NCI-H1092 treated with DMSO at 0.1 percent for 48 hours (cell line): ENCODE measurements at places on chromosomes 16 and 17.

- peak; percentile 87 for DNase-seq
These were observed at the start of gene METTL22 for GRCh38 chr16:8621572-8622314. TSS of gene METTL22 (plus strand) at chr16:8621698. CDS start at chr16:8625666, 3,968 bp downstream.

- no peak for DNase-seq
These were observed 15.2 kb upstream of the MARCHF10 start for GRCh38 chr17:62823111-62823893.

DNA sequence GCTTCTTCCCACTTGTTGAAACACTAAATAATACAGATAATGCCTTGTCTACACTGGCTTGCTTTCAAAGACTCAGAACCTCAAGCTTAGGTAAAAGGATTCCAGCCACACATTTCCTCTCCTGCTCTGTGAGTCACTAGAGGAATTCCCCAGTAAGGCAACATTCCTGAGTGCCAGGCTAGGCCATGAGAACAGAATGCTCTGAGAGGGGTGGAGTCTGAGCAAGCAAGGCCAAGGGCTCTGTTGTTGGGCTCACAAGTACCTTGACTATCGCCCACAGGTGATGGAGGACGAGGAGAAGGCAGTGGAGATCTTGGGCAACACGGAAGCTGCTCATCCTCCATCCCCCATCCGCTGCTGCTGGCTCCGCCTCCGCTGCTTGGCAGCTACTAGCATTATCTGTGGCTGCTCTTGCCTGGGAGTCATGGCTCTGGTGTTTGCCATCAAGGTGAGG, 6.7 kb upstream of the PHKG2 start:
- DNase-seq, result no peak

DNA sequence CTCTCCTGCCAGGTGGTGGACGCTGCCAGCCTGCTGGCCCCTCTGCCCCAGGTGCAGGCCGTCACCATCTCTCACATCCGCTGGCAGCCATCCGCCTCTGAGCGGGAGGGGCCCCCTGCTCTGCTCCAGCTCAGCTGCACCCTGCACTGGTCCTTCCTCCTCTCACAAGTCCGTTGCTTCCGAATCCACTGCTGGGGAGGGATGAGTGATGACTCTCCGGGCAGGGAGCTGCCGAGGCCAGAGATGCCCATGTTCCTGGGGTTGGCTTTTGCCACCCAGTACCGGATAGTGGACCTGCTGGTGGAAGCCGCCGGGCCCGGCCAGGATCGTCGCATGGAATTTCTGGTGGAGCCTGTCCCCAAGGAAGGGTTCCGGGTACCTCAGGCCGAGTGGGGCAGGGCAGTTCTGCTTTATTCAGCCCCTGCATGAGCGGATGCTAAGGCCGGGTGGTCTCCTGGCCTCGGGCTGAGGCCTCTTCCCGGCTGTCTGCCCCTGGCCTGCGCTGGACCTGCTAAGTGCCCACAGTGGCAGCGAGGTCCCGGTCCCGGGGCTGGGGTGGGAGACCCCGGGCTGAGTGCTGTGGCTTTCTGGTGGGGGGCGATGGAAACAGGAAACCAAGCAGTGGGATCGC, 11.4 kb downstream of the ENGASE start:
- DNase-seq, result no peak

- DNase-seq, result no peak
These were observed 218.6 kb upstream of the CDH8 start for GRCh38 chr16:62254847-62255246.

DNA sequence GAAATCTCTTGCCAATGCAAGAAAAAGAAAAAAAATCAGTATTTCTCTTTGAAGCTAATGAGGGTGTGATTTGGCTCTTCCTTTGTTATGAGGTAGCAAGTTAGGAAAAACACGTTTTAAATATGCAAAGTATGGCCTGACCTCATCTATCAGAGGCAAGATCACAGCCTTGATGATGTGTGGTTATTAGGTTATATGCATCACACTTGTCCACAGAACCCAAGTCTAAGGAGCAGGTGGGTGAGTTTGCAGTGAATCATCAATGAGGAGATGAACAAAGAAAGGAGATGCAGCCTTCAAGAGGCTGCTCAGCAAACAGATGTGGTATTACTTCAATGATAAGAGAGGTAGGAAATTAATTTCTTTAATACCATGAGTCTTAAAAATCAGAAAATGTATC, 594.8 kb upstream of the CDH5 start:
- no peak for DNase-seq
